ENCODE measurements at places on chromosomes 5 and 9. TPM values are rescaled to one million over a fixed set of nuclear protein-coding genes. Genes with fewer than 3 reads are reported as not detected.

GRCh38 chr9:109558718-109559151, 60.6 kb upstream of the PTPN3 start:
- H3K36me3 ChIP-seq = no peaks in the 10 kb centered on the region
- H3K4me3 ChIP-seq = no peak overlapping the region
- no peaks in the 10 kb centered on the region for H3K27me3 ChIP-seq
- DNase-seq = no peak
- peaks cover 9% of the 10 kb centered on the region for H3K4me1 ChIP-seq

DNA sequence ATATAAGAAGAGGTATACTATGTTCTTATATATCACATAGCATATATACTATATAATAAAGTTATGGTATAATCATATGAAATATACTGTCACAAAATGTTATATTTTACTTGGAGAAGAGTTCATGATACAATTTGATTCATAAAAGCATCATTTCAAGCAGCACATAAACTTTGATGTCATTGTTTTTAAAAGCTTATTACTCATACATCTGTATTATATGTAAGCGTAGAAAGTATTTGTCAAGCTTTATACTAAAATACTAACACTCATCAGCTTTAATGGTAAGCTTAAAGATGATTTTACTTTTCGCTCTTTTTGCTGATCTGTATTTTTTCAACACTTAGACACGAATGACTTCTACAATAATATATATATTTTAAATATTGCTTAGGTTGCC, 34.0 kb upstream of the ZNF618 start:
- no peaks in the 10 kb centered on the region for H3K4me1 ChIP-seq
- no peaks in the 10 kb centered on the region for H3K27me3 ChIP-seq
- H3K4me3 ChIP-seq = no peak overlapping the region
- no peaks in the 10 kb centered on the region for H3K36me3 ChIP-seq
- no peak overlapping the region for H3K27ac ChIP-seq

DNA sequence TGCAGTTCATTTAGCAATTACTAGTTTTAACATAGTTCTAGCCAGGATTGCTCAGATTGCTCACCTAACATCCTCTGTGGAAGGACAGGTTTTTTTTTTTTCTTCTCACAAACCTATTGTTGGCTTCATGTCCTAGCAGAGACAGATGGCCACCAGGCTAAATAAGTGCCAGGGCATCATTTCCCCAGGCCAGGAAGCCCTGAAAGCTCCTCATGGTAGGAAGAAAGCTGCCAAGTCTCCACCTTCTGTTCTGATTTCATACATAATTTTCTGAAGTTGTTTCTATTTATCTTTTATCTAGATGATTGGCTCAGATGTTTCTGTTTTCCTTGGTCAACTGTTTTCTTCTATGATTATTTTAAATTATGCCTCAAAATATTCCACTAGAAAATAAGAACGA, 31.0 kb downstream of the EFCAB9 start:
- no peak overlapping the region for H3K27ac ChIP-seq
- H3K27me3 ChIP-seq = no peaks in the 10 kb centered on the region
- H3K36me3 ChIP-seq = no peaks in the 10 kb centered on the region

GRCh38 chr9:126907058-126907457, 7.5 kb upstream of the RALGPS1 start:
- H3K4me3 ChIP-seq = no peak overlapping the region
- DNase-seq = no peak
- H3K36me3 ChIP-seq = no peaks in the 10 kb centered on the region
- H3K27ac ChIP-seq = no peak overlapping the region
- no peaks in the 10 kb centered on the region for H3K27me3 ChIP-seq

DNA sequence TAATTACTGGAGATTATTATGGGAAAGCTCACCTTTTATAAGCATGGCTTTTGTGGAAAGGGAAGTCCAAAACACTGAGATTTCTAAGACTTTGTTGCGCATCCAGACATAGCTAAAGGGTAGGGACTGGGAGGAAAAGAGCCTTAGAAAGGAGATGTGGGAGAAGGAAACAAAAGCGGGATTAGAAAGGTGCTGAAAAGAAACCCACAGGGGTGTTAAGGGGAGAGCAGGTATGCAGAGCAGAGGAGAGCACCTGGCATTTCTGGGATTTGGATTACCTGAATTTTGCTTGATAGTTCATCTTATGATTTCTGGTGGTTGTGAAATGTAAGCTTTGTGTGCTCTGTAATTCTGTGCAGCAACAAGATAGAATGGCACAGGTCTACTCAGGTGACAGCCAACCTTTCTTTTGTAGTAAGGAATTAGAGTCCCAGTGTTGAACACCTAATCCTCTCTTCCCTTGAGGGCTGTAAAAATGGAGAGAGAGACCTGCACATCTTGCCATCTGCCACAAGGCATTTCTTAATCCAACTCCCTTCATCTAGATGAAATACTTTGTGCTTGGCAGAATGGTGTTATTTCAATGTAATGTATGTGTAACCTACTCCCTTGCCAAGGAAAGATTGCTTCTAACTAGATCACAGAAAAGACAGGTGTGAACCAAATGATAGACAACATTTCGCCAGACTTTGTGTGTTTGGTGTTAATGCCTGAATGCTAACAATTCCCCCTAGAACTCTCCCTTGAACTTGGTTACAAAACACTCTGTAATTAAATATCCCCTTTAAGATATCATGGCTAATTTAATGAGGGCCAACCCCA, 47.4 kb downstream of the ATPSCKMT start:
- no peaks in the 10 kb centered on the region for H3K4me1 ChIP-seq
- DNase-seq = no peak
- H3K36me3 ChIP-seq = no peaks in the 10 kb centered on the region
- no peaks in the 10 kb centered on the region for H3K27me3 ChIP-seq

DNA sequence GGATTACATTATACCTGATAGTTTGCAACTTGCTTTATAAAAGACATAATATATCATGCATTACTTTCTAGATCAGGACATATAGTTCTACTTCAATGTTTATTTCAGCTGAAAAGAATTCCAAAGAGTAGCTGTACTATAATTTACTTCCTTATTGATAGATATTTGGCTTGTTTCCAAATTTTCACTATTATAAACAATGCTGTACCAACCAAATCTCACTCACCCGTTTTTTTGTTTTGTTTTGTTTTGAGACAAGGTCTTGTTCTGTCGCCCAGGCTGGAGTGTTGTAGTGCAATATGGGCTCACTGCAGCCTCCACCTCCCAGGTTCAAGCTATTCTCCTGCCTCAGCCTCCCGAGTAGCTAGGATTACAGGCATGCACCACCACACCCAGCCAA, 132.7 kb downstream of the GNAQ start:
- peaks cover 13% of the 10 kb centered on the region for H3K4me1 ChIP-seq
- DNase-seq = no peak
- H3K4me3 ChIP-seq = no peak overlapping the region
- no peaks in the 10 kb centered on the region for H3K27me3 ChIP-seq

DNA sequence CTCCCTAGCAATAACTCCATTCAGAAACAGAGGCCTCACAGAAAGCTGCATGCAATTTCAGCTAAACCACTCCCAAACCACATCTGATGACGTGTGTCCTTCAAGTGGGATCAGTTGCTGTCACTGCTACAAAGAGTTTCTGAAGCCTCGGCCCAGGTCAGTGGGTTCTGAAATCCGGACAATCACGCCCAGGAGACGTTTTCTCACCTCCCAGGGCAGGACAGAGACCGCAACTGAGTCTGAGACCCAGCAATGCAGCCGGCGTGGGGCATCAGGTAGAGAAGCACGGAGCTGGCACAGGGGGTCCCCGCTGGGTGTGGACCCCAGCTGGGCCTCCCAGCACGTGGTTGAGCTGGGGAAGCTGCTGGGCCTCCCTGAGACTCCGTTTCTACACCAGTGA, 2.6 kb upstream of the UBE2QL1 start:
- H3K36me3 ChIP-seq = no peaks in the 10 kb centered on the region
- DNase-seq = no peak
- no peak overlapping the region for H3K4me3 ChIP-seq
- no peak overlapping the region for H3K27ac ChIP-seq
- H3K27me3 ChIP-seq = no peaks in the 10 kb centered on the region

The AGXT2 gene
- not detected for total RNA-seq

The ADGRV1 gene
- total RNA-seq = 10.6 TPM

The ST8SIA4 gene
- total RNA-seq = 4.2 TPM

The FOXD4L6 gene
- total RNA-seq = not detected

The PROB1 gene
- 2.5 TPM for total RNA-seq

The TTC39B gene
- total RNA-seq = 13.3 TPM

The MEIKIN gene
- total RNA-seq = not detected

DNA sequence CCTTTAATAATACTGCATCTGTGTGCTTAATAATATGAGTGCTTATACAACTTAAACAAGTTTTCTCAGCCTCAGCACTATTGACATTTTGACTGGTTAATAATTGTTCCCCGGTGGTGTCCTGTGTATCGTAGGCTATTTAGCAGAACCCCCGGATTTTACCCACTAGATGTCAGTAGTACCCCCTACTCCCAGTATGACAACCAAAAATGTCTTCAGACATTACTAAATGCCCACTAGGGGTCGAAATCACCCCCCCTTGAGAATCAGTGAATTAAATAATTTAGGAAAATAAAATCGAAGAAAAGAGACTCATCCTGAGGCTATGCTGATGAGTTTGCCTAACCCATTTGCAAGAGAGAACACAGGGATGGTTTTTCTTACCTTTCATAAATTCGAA, 166.3 kb downstream of the ATP10B start:
- H3K4me1 ChIP-seq = no peaks in the 10 kb centered on the region
- H3K36me3 ChIP-seq = no peaks in the 10 kb centered on the region
- no peaks in the 10 kb centered on the region for H3K27me3 ChIP-seq
- H3K4me3 ChIP-seq = no peak overlapping the region
- DNase-seq = no peak
- no peak overlapping the region for H3K27ac ChIP-seq

The GDNF gene
- 0.98 TPM for total RNA-seq

Data from vagina (tissue), 2 donors.